ENCODE measurements at places on chromosomes 4 and X.
A peak's percentile ranks its signal among the peaks of the same experiment; 100 is the strongest.

DNA sequence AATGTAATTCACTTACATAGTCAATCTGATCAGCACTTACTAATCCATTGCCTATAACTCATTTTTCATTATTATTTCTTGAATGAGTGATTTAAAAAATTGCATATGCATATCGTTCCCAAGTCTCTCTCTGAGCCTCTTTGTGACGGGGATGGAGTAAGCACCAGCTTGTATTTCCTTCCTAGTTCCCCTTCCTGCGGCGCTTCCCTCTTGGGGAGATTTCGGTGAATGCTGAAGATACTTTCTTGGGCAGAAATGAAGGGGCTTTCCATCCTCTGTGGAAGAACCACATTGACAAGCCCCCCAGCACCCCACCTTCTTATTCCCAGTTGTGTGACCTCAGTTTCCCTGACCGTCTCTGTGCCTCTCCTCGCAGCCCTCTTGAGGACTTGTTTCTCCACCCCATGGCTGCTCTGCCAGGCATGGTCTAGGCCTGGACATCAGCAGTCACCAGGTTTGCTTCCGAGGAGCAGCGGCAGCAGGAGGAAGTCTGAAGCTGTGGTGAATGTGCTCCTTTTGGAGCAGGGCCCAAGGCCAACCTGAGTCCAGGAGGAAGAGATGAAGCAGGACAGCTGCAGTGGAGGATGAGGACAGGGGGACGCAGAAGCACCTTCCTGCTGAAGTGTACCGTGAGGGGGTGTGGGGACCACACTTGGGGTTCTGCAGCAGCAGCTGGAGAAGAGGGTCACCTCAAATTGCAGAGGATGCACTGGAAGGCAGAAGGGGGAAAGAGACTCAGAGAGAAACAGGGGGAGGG, 124.9 kb downstream of the IRF2 start:
- DNase-seq = no peak

GRCh38 chr4:60173718-60174117, 1026.4 kb upstream of the ADGRL3 start:
- DNase-seq = no peak

DNA sequence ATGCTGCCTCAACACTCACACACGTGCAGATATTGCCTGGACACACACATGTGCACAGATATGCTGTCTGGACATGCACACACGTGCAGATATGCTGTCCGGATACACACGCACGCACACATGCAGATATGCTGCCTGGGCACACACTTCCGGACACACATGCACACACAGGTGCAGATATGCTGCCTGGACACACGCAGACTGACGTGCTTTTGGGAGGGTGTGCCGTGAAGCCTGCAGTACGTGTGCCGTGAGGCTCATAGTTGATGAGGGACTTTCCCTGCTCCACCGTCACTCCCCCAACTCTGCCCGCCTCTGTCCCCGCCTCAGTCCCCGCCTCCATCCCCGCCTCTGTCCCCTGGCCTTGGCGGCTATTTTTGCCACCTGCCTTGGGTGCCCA, 14.7 kb downstream of the FGFRL1 start:
- no peak for DNase-seq

- no peak for DNase-seq
Measured at GRCh38 chr4:77309496-77309895, 152.5 kb downstream of the CCNG2 start.

DNA sequence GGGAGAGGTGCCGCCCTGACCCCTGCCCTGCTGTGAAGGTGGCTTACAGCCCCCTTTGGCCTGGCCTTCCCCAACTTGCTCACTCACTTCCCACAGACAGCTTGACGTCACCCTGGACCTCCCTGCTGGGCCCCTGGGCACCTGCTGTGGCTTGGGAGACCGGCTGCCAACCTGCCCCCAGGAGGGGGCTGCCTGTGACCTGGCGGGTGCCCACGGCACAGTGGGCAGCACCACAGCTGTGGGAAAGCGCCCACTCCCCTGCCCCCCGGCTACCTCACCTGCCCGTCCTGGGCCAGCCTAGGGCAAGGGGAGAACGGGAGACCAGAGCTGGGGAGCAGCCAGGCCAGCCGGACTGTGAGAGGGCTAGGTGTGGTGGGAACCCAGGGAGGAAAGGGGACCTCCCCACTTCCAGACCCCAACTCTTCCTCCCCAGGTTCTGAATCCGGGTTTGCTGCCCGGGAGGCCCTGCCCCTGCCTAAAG, 2.4 kb upstream of the ZFP92 start:
- no peak for DNase-seq

GRCh38 chrX:148928811-148929210, 428.4 kb downstream of the AFF2 start:
- no peak for DNase-seq

- no peak for DNase-seq
Measured at GRCh38 chr4:70511365-70511764, 7.0 kb upstream of the AMTN start.

DNA sequence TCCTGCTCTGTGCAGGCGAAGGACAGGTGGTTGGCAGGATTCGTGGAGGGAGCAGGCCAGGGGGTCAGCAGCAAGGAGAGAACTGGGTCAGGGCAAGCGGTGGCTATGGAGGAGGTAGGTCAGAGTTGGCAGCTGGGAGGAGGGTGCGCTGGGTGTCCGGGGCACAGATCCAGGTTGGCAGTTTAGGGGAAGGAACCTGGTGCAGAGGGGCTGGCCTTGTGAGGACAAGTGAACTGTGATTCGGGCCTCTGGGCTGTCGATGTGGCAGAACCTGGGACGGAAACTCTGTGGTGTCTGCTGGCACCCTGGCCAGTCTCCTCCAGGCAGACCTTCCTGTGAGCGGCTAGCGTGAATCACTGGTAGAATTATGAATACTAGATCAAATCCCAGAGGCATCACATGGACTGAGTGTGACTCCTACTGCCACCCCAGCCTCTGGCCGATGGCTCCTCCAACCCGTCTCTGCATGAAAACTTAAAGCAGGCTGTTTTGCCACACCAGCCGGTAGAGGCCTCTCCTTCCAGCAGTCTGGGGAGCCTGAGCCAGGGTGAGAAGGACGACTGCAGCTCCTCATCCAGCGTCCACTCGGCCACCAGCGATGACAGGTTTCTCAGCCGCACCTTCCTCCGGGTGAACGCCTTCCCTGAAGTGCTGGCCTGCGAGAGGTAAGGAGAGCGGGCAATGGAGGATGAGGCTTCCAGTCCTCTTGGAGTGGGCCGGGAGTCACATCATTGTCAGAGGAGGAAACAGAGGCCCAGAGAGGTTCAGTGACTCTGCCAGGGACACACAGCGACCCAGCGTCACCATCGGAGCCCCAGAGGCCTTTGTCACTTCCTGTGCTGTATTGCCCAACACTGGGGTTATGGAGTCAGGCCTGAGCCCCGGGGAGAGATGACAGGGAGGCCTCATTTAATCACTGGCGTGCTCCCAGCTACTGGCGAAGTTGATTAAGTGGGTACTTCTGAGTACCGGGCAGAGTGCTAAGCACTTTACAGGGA, 20.3 kb downstream of the EVC start:
- no peak for DNase-seq

DNA sequence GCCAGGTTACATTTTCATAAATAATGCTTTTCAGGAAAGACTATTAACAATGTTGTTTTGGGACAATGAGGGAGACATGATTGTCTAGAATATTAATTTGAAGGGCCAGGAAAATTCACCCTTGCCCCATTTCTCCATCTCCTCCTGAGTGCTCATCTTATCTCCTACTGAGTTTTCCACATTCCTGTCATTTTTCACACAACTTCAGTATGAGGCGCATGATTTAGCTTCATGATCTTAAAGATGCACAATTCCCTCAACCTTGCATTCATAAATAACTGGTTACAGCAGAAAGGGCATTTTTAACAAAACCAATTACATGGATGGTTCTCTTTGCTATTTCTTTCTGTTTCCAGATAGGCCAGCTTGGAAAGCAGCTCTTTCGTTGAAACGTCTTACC, 1699.2 kb upstream of the IGFBP7 start:
- no peak for DNase-seq

GRCh38 chrX:149910178-149910695, 19.1 kb upstream of the HSFX4 start:
- DNase-seq = no peak

GRCh38 chr4:176579226-176579625, 213.5 kb downstream of the VEGFC start:
- DNase-seq = no peak

DNA sequence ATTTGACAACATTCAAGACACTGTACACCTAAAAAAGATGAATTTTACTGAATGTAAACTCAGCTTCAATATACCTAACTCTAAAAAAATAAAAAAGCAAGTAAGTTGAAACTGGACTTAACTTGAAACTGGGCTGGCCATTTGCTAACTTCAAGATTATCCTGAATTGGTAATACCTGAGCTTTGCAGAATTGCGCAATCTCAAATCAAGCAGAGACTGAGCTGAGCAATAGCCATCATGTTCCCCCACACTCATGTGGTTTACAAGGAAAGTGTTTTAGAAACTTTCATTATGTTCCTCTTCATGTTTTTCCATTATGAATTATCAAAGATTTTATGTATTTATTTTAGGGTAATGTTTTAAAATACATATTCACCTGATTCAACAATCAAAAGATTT, 38.7 kb downstream of the ANXA5 start:
- DNase-seq = no peak

DNA sequence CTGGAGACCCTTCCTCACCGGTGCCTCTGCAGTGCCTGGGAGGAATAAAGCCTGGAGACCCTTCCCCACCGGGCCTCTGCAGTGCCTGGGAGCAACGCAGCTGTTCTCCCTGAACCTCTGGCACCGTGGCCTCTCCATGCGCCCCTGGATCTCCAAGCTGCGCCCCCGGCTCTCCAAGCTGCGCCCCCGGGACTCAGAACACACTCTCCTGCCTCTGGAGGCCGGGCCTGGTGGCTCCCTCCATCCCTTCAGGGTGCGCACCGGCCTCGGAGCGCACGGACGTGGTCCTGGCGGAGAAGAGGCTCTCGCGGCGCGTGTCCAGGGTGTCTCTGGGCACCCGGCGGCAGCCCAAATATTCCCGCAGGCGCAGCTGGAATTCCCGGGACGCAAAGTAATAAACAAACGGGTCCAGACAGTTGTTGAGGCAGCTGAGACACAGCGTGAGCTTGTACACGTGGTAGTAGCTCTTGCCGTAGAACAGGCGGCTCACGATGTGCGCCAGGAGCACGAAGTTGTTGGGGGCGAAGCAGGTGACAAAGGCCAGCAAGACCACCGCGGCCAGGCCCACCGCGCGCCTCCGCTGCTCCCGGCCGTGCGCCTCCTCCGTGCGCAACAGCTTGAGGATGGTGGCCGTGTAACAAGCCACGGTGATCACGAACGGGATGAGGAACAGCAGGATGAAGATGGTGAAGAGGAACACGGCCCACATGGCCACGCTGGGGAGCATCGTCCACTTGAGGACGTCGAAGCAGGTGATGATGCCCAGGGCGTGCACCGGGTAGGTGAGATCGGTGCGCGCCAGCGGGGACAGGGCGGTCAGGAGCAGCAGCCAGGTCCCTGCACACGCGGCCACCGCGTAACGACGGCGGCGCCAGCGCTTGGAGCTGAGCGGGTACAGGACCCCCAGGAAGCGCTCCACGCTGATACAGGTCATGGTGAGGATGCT, 12.8 kb upstream of the ASMTL start:
- no peak for DNase-seq

DNA sequence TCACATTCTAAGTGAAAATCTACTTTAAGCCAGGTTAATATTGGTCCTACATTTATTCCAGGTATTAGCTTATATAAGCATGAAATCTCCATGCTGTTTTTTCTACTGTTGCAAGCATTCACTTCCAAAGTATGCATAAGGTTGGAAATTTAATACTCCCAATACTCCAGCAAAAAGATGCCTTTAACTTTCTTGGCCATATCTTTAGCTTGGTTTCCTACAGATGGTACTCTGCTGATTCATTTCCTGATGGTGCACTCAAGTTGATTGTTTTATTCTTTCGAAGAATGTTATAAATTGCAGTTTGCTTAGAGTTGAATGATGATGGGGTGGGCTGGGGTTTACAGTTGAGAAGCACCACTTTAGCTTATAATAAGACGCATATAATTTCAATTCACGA, 330.2 kb downstream of the PTTG2 start:
- peak; percentile 87 for DNase-seq

GRCh38 chr4:97027728-97028410, 1115.4 kb downstream of the STPG2 start:
- DNase-seq = no peak

- DNase-seq = no peak
Measured at GRCh38 chr4:7420661-7421040, 14.1 kb downstream of the PSAPL1 start.

DNA sequence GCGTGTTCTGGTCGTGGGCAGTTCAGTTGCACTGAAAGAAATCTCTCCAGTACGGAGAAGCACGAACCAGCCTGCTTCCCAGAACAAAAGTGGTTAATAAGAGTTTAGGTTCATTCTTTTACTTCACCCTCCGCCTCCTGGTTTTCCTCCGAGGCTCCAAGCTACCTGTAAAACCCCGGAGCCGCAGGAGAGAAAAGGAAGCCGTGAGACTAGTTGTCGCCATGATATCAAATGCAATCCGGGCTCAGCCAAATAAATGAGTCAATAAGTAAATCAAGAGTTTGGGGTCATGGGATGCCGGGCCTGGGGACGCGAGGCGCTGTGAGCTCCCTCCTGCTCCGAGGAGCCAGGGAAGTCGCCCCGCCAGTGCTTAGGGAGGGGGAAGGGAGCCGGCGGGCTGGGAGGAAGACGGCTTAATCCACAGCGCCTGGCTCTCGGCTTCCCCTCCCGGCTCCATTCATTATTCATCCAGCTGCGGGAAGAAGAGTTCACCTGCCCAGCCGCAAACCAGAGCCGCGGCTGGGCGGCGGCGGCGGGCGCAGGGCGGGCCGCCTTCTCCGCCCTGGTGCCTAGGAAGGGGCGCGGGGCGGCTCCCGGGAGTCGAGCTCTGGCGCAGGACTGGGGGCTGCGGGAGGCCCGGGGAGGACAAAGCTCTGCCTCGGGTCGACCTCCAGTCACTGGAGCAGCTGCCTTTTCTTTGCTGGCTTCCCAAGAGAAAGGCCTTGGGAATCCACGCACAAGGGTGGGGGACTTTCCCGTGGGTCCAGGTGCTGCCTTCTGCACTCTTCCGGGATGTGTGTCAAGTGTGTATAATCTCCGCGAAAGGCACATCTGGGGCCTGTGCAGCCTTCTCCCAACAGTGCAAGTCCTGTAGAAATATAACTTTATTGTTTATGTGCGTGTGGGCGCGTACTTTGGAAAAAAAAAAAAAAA, 1.7 kb downstream of the FRAS1 start:
- DNase-seq = peak; percentile 33

DNA sequence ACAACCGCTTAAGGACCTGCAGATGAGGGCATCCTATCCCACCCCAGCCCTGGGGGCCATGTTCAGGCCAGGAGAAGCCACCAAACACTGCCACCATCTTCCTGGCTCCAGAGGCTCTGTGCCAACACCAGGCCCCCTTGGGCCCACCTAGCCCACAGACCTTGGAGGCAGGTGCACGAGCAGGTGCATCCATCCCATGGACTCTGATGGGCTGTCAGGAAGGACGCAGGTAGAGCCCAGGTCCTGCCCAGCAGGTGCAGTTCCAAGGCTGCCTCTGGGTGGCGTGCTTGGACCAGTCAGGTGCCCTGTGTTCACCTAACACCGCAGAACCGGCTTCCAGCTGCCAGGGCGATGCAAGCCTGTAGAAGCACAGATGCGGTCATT, 22.8 kb upstream of the PDE6B start:
- no peak for DNase-seq

- DNase-seq = no peak
Measured at GRCh38 chr4:150462743-150463142, 119.2 kb upstream of the MAB21L2 start.

Data from endothelial cell of umbilical vein (primary cell).